ENCODE measurements at places on chromosomes 3 and 15.

DNA sequence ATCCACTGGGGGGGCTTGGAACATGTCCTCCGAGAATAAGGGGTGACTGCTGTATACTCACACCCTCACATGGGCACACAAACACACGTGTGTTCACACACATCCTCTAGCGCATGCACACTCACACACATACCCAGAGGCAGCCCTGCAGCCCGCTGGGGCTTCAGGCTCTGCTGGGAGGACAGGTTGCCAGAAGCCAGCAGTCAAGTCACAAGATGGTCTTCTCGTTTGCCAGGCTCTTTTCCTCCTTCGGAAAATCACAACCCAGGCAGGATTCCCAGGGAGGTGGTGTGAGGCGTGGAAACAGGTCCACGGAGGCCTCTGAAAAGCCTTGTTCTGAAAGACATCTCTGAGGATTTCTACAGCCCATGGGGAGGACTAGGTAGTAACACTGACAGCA, 26.8 kb downstream of the MEGF11 start:
- no peak for DNase-seq

DNA sequence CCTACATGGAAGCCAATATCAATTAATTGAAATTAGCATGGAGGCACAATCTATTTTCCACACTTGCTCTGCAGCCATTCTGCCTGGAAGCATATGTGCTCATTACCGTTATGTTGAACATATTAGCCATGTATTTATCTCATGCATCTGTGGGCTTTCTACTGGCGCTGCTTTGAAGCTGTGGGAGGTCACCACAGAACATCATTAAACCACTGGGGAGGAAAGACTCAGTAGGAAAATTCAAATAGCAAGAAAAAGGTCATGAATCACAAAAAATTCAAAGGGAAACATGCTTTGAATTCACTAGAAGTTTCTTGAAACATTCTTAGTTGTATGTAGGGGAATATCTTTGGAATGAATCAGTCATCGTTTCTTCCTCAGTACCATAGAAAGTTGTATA, 652.5 kb downstream of the EDEM1 start:
- DNase-seq: no peak

GRCh38 chr3:121477589-121477988, 68.2 kb downstream of the POLQ start:
- DNase-seq: no peak

DNA sequence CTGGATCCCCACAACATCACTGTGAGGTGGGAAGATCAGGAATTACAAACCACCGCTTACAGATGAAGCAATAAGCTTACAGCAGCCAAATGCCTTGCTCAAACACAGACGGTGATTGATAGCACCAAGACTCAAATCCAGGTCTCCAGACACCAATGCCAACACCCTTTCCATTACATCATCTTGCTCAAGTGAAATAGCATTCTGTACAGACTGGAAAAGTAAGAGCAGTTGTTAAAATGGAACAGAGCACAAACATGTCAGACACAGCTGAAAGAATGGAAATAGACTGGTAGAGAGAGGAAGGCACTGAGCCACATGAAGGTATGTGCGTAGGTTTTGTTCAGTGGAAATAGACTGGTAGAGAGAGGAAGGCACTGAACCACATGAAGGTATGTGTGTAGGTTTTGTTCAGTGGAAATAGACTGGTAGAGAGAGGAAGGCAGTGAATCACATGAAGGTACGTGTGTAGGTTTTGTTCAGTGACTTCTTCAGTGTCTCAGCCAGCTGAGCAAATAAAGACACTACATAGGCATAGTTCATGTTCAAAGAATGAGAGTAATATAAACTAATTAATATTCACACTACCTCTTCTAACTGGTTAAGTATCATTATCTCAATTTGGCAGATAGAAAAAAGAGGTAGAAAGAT, 15.6 kb downstream of the CLDN1 start:
- no peak for DNase-seq

GRCh38 chr3:49030321-49030720, 1.1 kb upstream of the IMPDH2 start:
- DNase-seq: no peak

GRCh38 chr15:68032672-68033071, 21.4 kb upstream of the PIAS1 start:
- peak; percentile 51 for DNase-seq

- no peak for DNase-seq
Measured at GRCh38 chr3:11559816-11560633, 83.7 kb downstream of the VGLL4 start.

Measured in NB4 (cell line).